Stimulated activated CD8-positive, alpha-beta memory T cell treated with anti-CD3 and anti-CD28 coated beads, Interleukin-4, amount 100 ng/mL, for 1 hour (primary cell): ENCODE measurements at places on chromosomes 5 and 9.

GRCh38 chr5:100889896-100890295 is 13.2 kb downstream of the ST8SIA4 start:
- DNase-seq = no peak

GRCh38 chr5:55316837-55317236 is 9.0 kb downstream of the MTREX start:
- DNase-seq = no peak

- DNase-seq = no peak
Observed at GRCh38 chr5:3594510-3595005, 1.1 kb upstream of the IRX1 start.

DNA sequence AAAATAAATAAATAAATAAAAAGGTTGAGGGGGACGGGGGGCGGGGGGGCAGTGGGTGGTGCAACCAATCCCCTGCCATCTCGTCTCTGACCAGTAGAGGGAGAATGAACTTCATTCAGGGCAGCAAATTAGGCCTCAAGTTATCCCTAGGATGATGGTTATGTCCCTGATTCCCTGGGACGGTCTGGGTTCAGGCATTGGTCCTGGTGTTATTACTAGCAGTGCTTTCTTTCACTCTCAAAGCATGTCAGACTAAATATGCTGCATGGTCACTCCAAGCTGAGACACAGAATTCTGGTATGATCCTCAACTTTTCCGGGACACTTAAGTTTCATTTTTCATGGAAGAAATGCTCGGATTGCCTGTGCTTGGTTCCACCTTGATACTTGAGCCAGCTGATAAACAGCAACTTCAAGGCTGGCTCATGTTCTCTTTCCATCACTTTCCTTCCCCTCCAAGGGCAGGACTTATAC is 59.4 kb downstream of the DAP start:
- no peak for DNase-seq

GRCh38 chr9:71891557-71892189 is 19.3 kb downstream of the ABHD17B start:
- DNase-seq = no peak

DNA sequence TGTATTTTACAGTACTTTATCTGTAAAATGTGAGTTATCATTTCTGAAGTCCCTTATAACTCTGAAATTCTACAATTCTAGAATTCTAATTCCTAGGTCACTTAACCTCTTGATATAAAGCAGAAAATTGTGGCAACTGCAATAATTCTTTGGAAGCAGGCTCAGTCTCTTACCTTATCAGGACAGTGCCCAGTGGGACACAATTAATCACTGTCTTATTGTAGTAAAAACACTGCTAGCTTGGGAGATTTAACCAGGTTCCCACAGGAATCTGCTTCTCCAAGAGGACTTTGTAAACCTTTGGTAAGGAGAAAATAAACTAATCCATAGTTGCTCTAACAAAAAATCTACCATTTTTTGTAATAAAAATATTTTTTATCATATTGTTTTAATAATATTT is 18.3 kb upstream of the SPATA9 start:
- DNase-seq = no peak

GRCh38 chr9:125881042-125881441 is 133.9 kb downstream of the PBX3 start:
- no peak for DNase-seq

DNA sequence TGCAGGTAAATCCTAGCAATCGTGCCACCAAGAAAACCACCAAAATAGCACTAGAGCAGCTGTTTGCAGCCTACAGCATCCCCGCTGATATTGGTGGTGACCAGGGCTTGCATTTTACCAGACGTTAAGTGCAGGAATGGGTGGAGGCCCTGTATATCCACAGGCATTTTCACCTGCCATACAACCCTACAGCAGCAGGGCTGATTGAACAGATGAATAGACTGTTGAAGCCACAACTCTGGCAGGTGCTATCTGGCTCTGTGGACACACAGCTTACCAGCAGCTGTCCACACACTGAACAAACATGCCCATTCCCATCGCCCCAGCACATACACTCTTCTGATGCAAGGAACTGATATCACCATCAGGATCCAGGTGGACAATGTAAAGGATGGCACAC is 154.5 kb upstream of the APC start:
- no peak for DNase-seq

DNA sequence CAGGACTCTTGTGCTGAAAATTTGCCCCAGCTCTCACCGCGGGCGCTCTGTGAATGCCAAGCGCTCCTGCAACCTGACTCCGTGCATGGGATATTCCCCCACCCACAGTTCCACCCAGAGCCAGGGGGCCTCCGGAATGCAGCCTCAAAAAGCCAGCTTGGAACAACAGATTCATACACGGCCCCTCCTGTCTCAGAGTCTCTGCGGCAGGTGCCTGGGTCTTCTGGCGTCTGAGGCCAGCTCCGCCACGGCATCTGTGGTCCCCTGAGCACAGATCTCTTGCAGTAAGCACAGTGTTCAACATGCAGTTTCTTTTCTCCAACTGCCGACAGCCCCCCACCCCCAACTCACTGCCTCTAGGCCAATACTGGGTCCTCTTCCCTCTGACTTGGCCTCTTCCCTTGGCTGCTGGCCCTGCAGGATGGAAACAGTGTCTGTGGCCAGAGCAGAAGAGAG is 355.7 kb upstream of the IRX2 start:
- DNase-seq = no peak

GRCh38 chr5:143635146-143635752 is 176.7 kb upstream of the HMHB1 start:
- DNase-seq = no peak

DNA sequence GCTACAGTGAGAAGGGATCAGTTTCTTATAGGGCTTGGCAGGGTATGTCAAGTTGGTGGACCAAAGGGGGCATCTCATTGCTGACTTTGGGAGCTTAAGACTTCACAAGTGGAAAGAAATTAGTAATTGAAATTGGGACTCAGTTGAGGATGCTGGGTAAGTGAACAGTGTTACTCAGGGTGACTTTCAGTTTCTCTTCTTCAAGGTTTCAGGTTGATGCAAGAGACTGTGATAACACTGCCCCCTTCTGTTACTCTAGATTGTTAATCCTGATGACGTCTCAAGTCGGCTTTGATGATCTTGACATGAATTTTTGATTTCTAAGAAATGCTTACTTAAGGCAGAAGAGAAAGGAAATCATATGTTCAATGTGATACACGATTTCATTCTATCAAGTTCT is 21.3 kb downstream of the KCTD16 start:
- no peak for DNase-seq

- DNase-seq = no peak
Observed at GRCh38 chr5:43244823-43245565, 53.0 kb downstream of the NIM1K start.

DNA sequence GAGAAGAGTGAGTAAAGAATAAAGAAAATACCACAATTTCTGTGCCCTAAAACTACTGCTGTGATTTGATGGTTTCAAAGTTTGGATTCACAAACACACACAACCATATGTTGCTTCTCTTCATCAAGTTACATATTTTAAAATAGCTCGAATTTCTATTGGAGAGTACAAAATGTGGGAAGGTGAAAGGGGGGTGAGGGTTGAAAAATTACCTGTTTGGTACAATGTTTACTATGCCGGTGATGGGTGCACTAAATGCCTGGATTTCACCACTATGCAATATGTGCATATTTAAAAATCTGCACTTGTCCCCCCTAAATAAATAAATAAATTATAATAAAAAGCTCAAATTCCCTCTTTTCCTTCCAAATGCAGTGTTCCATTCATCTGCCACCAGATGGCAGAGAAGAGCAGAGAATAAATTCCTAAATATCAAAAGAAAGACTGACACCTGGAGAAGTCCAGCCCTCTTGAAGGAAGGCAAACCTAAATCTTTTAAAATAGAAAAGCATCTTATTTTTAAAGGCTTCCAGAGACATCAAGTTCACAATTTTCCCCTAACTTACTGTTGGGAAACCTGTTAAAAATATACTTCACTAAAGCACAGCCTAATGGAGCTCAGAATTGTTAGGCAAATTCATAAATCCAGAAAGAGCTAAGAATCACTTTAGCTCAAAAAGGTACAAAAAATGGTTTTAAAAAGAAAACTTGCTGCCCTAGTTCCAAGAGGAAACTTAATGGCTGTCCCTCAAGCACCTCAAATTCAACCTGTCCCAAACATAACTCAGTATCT is 24.8 kb upstream of the HNRNPA0 start:
- DNase-seq = no peak

DNA sequence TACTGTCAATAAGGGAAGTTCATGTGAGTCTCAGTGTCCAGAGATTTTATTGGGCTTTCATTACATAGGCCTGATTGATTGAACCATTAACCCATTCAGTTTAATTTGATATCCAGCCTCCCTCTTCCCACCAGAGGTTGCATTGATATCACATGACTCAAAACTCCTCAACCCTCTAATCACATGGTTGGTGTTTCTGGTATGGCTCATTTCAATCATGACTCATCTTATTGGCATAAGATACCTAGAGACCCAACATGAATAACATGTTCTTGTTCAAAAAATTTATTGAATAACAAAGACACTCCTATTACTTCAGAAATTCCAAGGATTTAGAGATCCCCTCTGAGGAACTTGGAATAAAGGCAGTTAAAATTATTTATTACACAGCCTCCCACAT is 982.2 kb downstream of the TLE1 start:
- DNase-seq = no peak

- DNase-seq = no peak
Observed at GRCh38 chr5:40240111-40240510, 439.6 kb upstream of the PTGER4 start.

- DNase-seq = no peak
Observed at GRCh38 chr5:179266291-179267070, 78.8 kb downstream of the ADAMTS2 start.

DNA sequence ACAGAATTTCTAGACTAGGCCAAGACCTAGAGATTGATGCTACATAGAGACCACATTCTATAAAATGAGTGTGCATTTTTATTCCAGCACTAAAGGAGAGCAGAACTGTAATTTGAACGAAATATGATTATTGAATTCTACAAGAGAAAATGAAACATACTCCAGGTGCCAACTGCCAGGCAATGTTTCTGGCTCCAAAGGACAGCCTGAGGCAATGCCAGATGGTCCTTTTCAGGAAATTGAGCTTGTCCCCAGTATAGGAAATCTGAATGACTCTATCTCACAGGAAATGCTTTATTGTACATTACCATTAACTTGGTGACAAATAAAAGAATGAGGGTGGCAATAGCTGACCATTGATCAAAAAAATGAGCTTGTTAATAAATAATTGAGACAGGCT is 28.8 kb upstream of the RASGRF2 start:
- DNase-seq = no peak

- DNase-seq = no peak
Observed at GRCh38 chr9:12878351-12878978, 103.6 kb downstream of the LURAP1L start.

DNA sequence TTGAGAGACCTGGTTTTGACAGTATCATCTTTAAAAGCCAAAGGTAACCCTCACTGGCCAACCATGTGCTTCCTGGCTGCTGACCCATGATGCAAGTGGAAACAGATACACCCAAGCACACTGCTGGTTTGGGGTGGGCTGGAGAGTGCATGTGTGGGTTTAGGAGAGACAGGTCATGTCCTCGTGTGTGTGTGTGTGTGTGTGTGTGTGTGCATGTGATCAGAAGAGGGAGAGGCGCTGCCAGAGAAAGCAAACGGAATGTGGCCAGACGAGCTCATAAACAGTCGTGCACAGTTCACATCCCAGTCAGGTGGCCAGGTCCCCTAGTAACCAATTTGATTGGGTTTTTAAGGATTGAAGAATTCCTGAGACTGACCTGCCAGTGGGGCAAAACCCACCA is 112.8 kb upstream of the ICE1 start:
- no peak for DNase-seq

DNA sequence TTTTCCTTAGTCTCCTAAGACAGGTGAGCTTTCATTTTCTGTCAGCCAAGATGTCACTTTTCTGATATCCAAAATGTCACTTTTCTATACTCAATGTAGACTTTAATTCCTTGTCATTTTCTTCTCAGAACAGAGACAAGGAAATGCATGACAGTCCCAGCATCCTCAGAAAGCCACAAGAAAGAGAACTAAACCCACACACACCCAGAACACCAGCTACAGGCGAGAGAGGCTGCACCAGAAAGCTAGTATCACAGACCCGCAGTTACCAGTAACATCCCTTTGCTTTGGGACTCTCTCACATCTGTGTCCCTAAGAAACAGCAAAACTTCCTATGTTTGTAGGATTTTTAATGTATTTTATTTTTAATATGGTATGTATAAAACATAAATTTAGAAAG is 17.1 kb downstream of the TRMO start:
- DNase-seq = peak; percentile 21

DNA sequence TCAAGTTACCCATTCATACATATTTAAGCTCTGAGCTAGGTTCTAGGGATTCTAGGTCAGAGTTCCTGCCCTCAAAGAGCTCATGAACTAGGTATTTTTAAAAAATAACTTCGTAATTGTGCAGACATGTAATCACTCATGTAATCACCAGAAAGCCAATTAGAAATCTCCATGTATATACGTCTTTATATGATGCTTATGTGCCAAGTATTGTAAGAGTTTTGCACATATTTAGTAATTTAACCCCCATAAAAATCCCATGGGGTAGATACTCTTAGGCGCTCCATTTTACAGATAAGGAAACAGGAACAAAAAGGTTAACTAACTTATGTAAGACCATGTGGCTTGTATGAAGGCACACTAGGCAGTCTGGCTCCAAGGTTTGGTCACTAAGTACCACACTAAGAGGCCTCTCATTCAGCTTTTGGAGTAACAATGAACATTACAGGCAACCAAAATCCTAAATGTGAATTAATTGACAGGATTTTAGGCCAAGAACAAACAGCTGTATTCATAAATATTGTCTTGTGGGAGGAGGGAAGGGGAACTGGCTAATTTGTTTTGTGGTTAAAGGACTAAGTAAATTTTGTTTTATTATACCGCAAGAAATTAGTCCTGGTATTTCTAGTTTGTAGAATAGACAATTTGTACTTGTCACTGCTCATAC is 1.7 kb upstream of the OTULINL start:
- no peak for DNase-seq

DNA sequence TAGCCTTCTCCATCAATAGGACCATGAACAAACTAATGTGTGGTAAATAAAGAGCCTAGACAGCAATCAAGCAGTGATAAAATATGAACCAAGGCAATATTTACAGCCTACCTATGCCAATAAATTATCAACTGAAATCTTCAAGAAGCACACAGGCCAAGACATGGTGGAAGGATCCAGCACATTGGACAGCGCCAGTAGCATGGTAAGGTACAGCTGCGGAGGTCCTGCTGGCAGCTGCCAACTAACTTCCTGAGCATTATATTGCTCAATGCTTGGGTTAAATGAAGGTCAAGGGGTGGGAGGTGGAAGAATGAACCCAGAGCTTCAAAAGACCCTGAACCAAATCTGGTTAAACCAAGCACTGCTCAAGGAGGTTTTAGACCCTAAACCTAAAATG is 16.5 kb upstream of the SPDL1 start:
- DNase-seq = no peak

GRCh38 chr9:129628709-129629108 is 2.7 kb downstream of the NTMT1 start:
- no peak for DNase-seq
